ENCODE measurements at places on chromosomes 16 and 17. TPM values are rescaled to one million over a fixed set of nuclear protein-coding genes. Genes with fewer than 3 reads are reported as not detected.

- no peak for DNase-seq
Observed at GRCh38 chr16:88533381-88533917, 36.8 kb upstream of the ZC3H18 start.

DNA sequence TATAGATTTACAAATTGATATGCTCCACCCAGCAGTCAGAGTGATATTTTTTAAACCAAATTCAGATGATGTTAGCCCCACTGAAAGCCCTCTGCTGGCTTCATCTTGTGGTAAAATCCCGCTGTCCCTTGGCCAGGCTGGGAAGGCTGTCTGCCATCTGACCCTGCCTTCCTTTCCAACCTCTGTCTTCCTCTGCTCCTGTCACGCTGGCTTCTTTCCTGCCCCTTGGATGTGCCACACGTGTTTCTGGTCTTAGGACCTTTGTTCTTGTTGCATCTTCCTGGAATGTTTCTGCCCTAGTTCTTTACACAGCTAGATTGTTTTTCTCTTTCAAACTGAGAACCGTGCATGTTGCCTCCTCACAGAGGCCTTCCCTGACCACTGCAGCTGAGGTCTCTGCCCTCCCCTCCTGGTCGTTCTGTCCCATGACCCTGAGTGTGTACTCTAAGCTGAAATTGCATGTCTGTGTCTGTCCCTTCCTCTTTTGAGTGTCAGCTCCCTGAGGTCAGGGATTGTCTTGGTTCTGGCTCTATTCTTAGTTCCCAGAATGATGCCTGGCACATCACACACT lies 11.4 kb downstream of the NT5M start:
- no peak for DNase-seq

GRCh38 chr17:4735876-4736651 lies 3.6 kb upstream of the ZMYND15 start:
- no peak for DNase-seq

DNA sequence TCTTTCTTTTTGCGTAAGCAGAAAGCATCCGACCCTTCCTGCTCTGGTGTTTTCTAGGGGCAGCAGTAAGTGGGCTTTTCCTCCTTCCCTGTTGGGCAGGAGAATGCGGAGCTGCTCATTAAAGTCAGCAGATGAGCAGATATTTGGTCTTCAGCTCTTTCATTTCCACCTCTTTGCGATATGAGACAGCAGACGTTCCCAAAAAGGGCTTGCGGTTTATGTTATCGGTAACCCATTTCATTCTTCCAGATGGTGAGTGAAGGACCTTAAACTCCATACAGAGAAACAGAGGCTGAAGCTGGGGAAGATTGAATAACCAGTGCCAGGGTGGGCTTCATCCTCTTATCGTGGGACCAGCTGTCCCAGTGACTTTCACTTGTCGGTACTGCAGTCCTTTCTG lies 40.7 kb downstream of the KSR1 start:
- no peak for DNase-seq

- DNase-seq, result no peak
Observed at GRCh38 chr16:31064882-31065461, 9.1 kb downstream of the ZNF668 start.

- no peak for DNase-seq
Observed at GRCh38 chr16:75244225-75244809, 7.1 kb downstream of the BCAR1 start.

- no peak for DNase-seq
Observed at GRCh38 chr17:31550389-31551056, 159.0 kb downstream of the RAB11FIP4 start.

DNA sequence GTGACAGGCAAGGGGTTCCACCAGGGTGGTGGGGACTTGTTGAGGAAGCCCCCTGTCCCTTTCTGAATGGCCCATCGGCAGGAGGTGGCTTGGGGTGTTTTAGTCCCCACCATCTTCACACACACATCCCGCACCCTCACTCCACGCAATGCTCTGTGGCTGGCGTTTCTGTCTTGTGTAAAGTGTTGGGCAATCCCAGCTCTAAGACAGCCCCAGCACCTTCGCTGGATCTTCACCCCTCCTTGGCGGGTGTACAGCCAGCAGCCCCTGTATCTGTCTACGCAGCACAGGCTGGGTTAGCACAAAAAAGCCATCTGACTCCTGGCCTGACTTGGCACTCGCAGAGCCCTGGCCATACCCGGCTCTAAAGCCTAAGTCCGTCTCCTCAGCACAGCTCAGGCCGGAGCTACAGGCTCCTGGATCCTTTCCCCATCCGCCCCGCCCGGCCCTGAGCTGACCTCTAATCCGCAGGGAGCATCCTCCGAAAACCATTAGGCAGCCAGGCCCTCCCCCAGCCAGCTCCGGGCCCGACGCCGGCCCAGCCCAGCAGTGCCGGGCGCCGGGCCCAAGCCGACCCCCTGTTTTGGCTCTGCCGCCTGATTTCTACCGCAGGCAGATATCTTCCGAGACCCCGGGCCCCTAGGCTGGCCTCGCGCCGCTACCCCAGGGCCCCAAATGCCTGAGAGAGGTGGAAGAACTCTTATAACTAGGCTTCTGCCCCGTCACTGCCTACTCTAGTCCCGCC lies 42.4 kb upstream of the TAC4 start:
- no peak for DNase-seq

- DNase-seq, result no peak
Observed at GRCh38 chr16:49601576-49601975, 228.0 kb downstream of the C16orf78 start.

DNA sequence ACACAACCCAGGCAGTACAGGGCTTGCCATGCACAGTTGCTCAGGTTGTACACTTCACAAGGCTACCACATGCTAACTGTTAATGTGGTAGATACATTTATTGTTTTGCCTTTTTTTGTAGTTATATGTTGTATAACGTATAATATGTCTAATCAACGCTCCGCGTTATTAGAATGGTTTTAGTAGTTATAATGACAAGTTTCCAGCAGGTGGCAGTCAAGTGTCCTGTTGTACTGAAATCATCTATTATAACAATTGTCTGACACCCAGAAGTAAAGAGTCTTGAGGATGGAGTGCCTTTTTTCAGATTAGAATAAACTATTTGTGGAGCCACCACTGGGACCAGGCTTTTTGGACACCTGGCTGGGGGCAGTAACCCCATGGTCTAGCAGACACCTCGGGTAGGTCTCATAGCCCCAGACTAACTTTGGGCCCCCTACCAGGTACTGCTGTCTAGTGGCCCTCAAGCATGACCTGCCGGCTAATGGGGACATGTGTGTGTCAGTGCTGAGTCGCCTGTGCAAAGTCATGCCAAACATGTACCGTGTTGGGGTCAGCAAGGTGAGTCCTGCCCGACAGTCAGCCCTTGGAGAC lies 32.8 kb downstream of the MYO15A start:
- peak; percentile 64 for DNase-seq

DNA sequence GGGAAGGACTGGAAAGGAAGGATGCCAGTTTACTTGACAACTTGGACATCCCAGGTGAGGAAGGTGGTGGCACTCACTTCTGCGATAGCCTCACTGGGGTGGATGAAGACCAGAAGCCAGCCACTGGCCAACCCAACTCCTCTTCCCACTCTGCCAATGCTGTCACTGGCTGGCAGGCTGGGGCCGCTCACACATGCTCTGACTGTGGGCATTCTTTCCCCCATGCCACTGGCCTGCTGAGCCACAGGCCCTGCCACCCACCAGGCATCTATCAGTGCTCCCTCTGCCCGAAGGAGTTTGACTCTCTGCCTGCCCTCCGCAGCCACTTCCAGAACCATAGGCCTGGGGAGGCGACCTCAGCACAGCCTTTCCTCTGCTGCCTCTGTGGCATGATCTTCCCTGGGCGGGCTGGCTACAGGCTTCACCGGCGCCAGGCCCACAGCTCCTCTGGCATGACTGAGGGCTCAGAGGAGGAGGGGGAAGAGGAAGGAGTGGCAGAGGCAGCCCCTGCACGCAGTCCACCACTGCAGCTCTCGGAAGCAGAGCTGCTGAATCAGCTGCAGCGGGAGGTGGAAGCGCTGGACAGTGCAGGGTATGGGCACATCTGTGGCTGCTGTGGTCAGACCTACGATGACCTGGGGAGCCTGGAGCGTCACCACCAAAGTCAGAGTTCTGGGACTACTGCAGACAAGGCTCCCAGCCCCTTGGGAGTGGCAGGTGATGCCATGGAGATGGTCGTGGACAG lies 4.5 kb downstream of the ZNF646 start:
- DNase-seq, result no peak

- DNase-seq, result no peak
Observed at GRCh38 chr16:27761816-27762215, 211.9 kb downstream of the KATNIP start.

DNA sequence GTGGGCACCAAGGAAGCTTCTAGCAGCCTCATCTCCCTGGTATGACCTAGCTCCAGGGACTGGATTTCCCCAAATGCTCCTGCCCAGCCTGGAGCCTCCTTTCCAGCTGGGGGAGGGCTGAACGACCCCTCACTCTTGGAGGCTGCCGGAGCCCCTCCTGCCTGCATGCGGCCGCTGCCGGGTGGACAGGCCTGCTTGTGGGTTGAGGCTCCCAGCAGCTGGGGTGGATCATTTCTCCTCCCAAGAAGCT lies 213.6 kb downstream of the SEC14L1 start:
- no peak for DNase-seq

DNA sequence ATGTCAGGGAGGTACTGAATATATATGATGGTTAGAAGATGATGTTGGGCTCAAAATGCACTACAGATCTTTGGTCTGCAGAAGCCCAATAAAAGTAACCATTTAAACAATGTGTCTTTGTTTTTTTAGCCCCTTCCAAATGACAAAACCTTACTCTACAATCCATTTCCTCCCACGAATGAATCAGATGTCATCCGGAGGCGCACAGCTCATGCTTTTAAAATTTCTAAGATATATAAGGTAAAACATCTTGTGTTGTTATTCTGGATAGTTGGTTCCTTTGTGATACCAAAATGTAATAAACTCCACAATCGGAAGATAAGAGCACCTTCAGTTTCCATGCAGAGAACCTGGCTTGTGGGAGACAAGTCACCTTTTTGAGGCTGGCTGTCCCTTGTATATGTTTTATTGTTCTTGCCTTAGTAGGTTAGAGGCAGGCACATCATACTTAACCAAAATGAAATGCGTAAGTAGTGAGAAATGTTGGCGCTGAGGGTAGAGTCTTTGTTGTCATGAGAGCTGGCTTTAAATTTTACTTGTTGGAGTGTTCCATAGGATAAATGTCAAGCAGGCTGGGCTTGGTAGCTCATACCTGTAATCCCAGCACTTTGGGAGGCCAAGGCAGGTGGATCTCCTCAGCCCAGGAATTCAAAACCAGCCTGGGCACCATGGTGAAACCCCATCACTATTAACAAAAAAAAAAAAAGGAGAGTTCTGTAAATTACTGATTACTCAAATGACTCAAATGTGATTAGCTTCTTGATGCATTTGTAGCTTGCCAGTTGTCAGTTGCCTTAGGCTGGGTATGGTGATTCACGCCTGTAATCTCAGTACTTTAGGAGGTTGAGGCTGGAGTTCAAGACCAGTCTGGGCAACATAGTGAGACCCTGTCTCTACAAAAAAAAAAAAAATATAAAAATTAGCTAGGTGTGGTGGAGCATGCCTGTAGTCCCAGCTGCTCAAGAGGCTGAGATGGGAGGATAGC lies 19.7 kb upstream of the SNTB2 start:
- DNase-seq, result peak; percentile 22

DNA sequence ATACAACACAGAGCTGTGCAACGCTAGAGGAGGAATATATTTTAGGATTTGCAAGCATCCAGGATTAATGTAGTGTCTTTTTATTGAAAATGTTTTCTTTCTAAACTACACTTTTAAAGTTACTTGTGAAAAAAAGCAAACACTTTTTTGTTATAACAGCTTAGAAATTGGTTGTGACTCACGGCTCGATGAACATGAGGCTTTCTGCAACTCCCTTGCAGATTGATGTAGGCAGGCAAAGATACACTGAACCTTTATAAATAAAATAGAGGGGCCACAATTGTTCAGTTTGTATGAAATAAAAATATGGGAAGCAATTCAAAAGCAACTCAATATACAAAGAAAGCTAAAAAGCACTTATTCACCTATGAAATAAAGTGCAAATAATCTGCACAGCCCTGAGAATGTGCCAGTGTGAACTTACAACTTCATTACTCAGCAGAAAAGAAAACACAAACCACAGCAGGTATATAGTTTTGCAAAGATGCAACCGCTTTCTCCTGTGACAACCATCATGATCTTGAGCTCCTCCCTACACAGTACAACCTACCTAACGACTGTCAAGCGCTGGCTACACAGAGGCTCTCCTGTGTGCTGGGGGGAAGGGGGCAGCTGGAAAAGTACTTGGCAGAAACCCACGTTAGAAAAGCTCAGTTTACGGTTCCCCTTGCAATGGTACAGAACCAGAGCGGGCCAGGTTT lies 948 bp downstream of the LUC7L start:
- no peak for DNase-seq

DNA sequence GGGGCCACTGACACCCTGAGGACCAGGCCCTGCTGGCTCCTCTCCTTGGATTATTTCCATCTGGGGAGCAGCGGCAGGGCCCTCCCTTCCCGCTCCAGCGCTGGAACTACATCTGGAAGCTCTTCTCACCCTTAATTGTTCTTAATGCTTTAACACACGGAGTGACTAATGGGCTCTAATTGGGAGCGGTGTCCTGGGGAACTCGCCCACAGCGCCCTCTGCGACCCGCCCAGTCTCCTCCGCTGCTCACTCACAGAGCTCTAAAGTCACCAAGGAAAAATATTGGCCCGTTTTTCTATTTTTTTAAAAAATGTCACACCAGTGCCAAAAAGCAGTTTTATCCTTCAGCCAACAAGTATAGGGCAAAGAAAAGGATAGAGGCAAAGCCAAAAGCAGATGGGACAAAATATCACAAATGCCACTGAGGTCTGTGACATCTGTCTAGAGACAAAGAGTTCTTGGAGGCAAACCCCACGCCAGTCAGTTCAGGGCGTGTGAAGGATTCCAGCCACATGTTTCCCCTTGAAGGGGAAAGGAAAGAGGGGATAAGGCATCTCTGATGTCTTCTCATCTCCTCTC lies 134.7 kb downstream of the RBFOX3 start:
- no peak for DNase-seq

The CHP2 gene
- not detected for total RNA-seq

The KLHL10 gene
- not detected for total RNA-seq

The CLDN7 gene
- 0.40 TPM for total RNA-seq
